CD4-positive, CD25-positive, alpha-beta regulatory T cell (primary cell): ENCODE measurements at places on chromosomes 4 and X.

DNA sequence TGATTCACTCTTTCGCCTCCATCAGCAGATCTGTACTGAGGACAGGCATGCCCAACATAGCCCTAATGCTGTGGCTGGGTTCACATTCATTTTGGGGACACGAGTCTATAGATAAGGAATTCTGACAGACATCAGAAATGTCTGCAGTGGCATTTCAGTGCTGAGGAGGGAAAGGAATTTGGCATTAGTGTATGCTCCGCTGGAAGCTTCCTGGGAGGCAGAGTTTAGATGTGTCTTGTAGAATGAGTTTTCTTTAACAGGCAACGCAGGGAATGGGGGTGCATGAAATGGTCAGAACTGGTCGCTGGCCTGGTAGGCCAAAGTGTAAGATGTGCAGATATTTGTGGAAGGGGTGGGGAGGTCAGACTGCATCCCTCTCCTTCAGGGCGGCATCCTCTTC, 43.5 kb upstream of the ZNF518B start:
- DNase-seq, result no peak

DNA sequence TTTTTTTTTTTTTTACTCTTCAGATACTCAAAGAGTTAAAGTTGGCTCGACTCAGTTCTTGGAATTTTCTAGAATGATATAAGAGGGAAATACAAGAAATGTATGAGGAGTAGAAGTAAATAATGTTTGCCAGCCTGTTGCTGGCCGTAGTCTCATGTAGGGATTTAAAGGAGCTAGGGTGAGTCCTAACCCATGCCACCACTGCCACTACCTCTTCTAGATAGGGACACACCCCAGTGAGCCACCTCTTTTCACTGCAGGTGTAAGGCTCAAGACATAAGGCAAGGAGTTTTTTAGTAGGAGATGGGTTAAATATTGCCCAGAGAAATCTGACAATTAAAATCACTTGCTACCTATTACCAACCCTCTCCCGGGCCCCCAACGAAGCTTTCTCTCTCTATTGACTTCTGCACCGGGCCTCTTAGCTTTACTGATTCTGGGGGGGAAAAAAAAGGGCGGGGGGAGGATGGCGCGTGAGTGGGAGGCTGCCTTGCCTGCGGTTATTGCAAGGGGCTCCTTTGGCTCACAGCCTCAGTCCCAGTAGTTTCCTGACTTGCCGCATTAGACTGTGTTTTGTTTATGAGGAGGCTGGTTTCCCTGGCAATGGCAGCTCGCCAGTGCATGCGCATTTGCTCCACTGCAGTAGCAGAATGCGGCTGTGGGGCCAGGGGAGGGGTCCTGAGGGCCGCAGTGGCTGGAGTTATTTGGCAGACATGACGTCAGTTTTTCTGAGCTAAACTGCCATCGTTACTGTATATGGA, 3.0 kb downstream of the LINC00632 start:
- no peak for DNase-seq

DNA sequence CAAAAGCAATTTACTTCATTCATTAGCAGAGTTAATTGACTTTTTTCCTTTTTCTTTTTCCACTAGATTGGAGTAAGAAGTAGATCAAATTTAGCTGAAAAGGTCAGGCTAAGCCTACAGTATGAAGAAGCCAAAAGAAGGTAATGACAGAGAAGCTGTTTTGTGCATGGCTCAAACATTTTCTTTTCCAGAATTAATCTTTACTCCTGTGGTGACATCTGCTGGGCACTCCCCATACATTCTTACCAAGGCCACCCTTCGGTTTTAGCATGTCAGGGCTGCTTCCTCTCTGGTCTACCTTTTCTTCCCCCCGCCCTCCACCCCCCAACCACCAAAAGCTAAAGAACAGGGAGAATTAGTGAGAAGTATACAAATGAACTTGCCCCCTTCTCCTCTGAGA, 70.2 kb downstream of the CLDN22 start:
- DNase-seq, result no peak

- no peak for DNase-seq
Observed at GRCh38 chrX:120625371-120625770, 4.5 kb downstream of the C1GALT1C1 start.

DNA sequence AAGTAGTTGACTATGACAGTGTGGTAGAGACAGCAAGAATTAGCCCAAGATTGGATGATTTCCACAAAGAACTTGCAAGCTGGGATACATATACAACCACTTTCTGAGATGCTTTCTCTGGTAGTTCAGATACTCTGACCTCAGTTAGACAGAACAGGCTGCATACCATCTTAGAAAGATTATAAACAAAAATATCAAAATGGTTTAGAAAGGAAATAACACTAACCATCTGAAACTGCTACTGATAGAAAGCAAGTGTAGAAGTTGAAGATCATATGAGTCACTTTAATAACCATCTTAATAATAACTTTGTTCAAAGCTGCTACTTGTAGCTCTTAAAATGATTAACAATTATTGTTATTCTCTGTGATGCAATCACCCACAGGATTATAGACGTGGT, 255.4 kb upstream of the TTC29 start:
- no peak for DNase-seq

GRCh38 chr4:82968972-82969371, 41.7 kb downstream of the LIN54 start:
- no peak for DNase-seq

- DNase-seq, result no peak
Observed at GRCh38 chrX:19183761-19184477, 61.7 kb upstream of the ADGRG2 start.

GRCh38 chrX:113726898-113727297, 857.0 kb upstream of the HTR2C start:
- no peak for DNase-seq

DNA sequence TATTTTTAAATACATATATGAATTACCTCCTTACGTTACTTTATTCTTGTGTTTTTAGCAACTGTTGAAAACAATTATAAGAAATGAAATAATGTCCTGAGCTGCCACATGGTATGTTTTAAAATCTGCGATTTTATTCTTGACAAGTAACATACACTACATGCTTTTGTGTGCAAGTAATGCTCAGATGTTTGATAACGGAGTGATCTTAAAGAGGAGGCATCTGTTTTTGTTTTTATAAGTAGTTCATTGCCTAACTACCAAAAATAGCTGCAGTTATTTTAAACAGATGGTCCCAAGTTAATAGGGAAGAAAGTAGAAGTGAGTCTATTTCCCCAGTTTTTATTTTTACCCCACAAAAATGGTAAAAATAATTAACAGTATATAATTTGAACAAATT, 55.2 kb downstream of the GAB1 start:
- DNase-seq, result no peak

GRCh38 chr4:16573206-16573605, 325.2 kb downstream of the LDB2 start:
- no peak for DNase-seq

- DNase-seq, result no peak
Observed at GRCh38 chr4:143598816-143599215, 85.3 kb downstream of the SMARCA5 start.

- DNase-seq, result no peak
Observed at GRCh38 chr4:127414951-127415606, 217.7 kb upstream of the INTU start.

GRCh38 chr4:141132709-141133145, 542 bp downstream of the RNF150 start:
- DNase-seq, result no peak

- DNase-seq, result no peak
Observed at GRCh38 chrX:40468033-40468846, 112.5 kb upstream of the ATP6AP2 start.

DNA sequence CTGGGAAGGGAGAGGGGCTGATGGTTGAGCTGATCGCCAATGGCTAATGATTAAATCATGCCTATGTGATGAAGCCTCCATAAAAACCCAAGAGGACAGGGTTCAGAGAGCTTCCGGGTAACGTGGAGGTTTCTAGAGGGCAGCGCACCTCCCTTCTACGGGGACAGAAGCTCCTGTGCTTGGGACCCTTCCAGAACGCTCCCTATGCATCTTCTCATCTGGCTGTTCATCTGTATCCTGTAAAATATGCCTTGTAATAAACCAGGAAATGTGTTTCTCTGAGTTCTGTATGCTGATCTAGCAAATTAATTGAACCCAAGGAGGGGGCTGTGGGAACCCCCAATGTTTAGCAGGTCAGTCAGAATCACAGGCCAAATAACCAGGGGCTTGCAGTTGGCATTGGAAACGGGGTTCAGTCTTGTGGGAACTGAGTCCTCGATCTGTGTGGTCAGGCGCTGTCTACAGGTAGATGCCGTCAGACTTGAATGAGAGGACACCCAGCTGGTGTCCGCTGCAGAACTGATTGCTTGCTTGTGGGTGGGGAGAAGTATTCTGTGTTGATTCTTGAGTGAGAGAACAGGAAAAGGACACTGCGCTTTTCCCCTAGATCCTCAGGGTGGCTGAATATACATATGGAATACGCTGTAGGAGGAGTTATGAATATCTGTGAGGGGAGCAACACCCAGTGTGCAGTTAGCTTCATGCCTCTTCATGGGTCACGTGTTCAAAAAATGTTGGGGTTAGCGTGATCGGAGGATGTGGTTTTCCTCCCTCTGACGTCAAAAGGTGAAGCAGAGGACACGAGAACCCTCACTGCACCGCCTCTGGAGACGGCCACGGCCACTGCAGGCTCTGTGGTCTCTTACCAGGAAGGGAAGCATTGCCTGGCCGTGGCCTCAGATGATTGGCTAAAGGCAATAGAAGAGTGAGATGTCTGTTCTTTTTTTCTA, 29.2 kb downstream of the HTT-AS start:
- peak; percentile 86 for DNase-seq

GRCh38 chrX:52262195-52262546, 77.5 kb downstream of the MAGED4 start:
- DNase-seq, result no peak

DNA sequence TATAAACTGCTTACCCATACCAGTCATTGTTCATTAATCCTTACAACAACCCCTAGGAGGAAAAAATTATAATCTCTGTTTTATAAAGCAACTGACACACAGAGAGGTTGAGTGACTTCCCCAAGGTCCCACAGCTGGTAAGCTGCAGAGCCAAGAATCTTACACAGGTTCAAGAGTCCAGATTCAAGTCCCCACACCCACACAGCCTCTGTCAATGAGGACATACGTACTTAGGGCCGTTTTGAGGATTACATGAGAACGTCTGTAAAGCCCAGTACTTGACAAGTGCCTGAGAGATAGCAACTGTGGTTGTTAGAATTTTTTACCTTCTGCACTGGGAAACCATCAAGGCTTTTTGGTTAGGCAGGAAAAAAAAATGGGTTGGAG, 556 bp upstream of the SLC25A43 start:
- DNase-seq, result peak; percentile 9

- DNase-seq, result no peak
Observed at GRCh38 chrX:62931625-62932024, 419.5 kb downstream of the SPIN4 start.

DNA sequence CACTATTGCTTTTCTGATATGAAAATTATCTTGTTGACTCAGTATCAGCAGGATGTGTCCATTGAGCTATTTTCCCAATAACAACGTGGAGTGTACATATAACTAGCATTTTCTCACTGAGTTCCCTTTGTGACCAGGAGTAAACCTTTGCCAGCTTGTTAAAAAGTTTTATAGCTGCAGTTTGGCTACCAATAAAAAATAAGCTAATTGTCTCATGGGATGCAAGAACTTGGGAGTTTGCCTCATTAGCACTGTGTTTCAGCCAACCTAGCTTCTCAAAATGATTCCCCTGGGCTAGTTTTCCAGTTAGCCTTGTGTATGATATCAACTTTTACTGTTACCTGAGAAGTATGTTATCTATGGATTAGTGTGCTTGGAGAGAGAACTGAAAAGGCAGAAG, 24.9 kb upstream of the ANXA5 start:
- no peak for DNase-seq

DNA sequence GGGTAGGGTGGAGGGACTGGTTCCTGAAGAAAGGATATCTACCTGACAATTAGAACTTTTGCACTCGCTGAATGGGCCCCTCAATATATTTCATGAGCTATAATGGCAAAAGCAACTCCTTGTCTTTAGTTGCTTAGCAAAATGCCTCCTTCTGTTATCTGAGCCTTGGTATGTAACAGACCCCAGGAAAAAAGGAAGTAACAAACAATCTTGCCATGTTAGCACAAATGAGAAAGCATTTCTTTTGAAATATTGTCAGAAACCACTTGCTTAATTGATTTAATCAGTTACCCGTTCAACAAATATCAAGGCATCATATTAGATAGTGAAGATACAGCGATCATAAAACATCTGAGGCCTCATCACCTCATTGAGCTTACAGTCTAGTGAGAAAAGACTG, 74.6 kb upstream of the MAGEA10 start:
- DNase-seq, result no peak

DNA sequence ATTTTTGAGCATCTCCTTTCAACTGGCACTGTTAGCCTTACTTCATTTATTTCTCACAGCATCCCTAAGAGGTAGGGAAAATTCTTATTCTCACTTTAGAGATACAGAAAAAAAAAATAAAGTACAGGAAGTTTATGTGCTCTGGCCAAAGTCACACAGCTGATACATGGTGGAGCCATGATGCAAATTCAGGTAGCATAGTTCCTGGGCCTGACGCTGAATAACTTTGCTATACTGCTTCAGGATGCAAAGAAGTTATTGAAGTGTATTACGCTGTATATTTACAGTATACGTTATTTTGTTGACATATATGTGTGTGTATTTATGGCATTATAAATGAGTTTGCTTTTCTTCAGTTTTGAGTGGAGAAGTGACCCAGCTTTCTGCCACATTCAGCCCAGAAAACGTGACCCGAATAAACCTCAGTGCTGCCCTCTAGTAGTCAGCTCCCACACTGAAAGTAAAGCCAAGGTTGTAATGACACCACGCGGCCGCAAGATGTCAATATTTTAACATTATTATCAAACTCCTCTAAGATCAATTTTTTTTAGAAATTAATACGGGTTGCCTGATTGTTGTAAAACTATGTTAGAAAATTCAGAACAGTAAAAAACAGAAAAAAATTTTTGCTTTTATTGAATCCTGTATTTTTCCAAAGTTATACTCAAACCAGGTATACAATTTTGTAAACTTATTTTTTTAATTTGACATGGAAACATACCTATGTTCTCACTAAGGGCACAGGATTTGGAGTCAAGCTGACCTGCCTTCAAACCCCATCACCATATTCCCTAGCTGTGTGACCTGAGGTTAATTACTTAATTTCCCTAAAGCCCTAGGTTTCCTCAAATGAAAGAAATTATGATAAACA, 3.8 kb upstream of the GUCY2F start:
- peak; percentile 43 for DNase-seq
